CD14-positive monocyte (primary cell): ENCODE measurements at places on chromosomes 3 and 15.
A peak's percentile ranks its signal among the peaks of the same experiment; 100 is the strongest.

GRCh38 chr3:42665050-42665878, 11.8 kb downstream of the ZBTB47 start:
- H3K27me3 ChIP-seq = no peaks in the 10 kb centered on the region
- H3K36me3 ChIP-seq = peaks cover 27% of the 10 kb centered on the region
- no peak for DNase-seq
- no peak overlapping the region for H3K4me3 ChIP-seq

GRCh38 chr15:81002009-81002330, 1.2 kb downstream of the TLNRD1 start:
- H3K36me3 ChIP-seq = peaks cover 7% of the 10 kb centered on the region
- H3K4me1 ChIP-seq = peaks cover 17% of the 10 kb centered on the region
- no peak for DNase-seq

DNA sequence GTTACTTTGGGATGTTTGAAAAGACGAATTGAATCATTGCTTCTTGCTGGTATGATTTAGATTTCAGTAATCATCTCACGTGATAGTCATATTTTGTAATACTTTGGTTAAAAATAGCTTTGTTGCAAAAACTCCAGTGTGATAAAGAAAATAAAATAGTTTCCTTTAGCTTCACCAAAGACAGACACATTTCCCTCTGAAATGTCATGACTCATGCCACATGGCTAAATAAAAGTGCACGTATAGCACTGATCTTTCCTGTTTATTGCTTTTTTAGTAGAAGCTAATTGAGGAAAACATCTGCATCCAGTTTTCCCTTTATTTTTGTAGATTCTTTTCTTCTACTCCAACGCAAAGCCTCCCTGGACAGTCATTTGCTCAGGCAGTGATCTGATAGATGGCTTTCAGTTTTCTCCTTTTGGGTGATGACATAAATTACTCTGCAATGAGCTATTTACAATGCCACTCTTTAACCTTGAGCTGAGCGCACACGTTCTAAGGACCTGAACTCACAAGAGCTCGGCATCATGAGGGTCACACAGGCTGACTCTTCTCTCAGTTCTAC, 84.9 kb downstream of the ARNT2 start:
- H3K36me3 ChIP-seq = no peaks in the 10 kb centered on the region
- H3K4me3 ChIP-seq = peak overlapping the region; percentile 44
- peak; percentile 42 for DNase-seq

DNA sequence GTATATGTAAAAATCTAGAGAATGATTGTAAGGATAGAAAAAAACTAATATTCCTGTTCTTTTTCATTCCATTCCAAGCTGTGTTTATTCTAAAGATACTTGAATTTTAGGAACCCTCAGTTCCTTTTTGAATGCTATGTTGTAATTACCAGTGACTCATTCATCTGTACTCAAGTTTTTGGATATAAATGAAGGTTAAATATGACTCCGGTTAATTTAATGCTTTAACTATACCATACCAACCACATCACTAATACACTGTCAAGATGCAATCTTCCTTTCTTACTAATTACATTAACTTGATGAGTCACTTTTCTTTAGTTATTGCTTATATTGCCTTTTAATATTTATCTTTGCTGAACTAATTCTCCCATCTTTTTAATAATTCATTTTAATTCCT, 68.8 kb upstream of the ZNF148 start:
- H3K27ac ChIP-seq = no peak overlapping the region
- no peaks in the 10 kb centered on the region for H3K4me1 ChIP-seq
- H3K27me3 ChIP-seq = no peaks in the 10 kb centered on the region
- H3K4me3 ChIP-seq = no peak overlapping the region

- H3K36me3 ChIP-seq = peaks cover 75% of the 10 kb centered on the region
- H3K4me3 ChIP-seq = no peak overlapping the region
- DNase-seq = peak; percentile 34
- H3K27ac ChIP-seq = no peak overlapping the region
- H3K4me1 ChIP-seq = peaks cover 8% of the 10 kb centered on the region
Observed at GRCh38 chr3:186259612-186260383, 102.2 kb downstream of the DGKG start.

DNA sequence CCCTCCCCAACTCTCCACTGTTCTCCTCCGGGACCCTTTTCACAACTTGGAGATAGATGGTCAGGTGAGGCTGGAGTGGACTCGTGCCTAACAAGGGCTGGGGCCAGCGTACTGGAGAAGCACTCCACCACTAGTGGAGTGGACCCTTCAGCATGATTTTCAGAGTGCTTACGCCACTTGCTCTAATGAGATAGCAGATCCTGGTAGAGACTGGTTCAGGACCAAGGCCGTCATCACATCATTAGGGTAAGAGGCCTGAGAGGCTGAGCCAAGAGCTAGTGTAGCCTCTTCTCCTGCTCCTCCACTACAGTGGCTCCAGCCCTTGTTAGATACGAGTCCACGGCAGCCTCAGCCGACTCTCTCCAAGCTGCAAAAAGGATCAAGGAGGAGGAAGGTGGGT, 66.9 kb upstream of the NTRK3 start:
- no peak for DNase-seq
- no peak overlapping the region for H3K27ac ChIP-seq
- no peaks in the 10 kb centered on the region for H3K27me3 ChIP-seq
- no peak overlapping the region for H3K4me3 ChIP-seq
- no peaks in the 10 kb centered on the region for H3K36me3 ChIP-seq

DNA sequence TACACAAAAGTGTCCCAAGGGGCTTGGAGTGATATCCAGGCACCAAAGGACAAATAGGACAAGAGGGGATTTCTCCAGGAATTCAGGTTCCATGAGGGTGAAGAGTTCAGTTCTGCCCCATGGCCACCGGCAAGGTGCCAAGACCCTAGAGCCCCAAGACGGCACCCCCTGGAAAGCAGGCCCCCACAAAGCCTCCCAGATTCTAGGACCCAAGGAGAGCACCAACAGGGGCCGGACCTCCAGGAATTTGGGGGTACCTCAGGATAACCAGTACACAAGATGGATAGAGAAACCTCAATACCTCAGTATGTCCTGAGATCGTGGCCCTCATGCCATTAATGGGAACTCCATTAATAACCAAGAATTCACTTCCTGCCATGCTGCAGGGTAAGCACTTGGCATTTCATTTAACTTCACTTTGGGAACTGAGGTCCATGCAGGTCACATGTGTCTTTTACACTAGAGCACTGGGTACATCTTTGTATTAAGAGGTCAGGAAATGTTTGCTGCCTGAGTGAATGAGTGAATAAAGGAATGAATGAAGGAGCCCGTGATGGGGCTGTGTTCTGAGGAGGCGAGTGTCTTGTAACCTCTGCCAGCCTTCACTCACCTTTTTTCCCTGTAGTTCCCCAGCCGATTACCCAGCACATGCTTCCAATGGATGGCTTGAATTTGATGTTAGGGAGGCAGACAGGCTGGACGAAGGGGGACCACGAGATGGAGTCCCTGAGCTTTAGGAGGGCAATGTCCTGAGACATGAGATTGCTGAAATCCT, 15.5 kb upstream of the PRSS50 start:
- no peak overlapping the region for H3K27ac ChIP-seq
- H3K36me3 ChIP-seq = no peaks in the 10 kb centered on the region
- DNase-seq = no peak

DNA sequence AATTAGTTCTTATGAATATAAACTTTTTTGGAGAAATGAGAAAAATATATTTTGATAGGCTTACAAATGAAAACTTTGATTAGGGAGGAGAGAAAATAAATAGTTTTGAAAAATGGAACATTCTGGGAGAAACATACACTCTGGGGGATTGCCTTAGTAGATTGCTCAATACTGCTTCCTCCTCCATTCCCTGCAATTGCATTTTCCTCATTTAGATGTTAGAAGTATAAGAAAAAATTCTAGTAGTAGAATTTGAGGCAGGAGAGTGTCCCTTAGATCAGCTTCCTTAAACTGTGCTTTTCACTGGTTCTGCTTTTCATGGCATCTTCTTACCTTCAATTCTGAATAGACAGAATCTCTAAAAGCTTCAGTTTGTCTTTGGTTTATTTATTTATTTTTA, 46.2 kb upstream of the CTDSPL2 start:
- H3K4me1 ChIP-seq = peaks cover 11% of the 10 kb centered on the region
- no peaks in the 10 kb centered on the region for H3K27me3 ChIP-seq
- H3K27ac ChIP-seq = no peak overlapping the region
- no peak overlapping the region for H3K4me3 ChIP-seq
- peaks cover 6% of the 10 kb centered on the region for H3K36me3 ChIP-seq

DNA sequence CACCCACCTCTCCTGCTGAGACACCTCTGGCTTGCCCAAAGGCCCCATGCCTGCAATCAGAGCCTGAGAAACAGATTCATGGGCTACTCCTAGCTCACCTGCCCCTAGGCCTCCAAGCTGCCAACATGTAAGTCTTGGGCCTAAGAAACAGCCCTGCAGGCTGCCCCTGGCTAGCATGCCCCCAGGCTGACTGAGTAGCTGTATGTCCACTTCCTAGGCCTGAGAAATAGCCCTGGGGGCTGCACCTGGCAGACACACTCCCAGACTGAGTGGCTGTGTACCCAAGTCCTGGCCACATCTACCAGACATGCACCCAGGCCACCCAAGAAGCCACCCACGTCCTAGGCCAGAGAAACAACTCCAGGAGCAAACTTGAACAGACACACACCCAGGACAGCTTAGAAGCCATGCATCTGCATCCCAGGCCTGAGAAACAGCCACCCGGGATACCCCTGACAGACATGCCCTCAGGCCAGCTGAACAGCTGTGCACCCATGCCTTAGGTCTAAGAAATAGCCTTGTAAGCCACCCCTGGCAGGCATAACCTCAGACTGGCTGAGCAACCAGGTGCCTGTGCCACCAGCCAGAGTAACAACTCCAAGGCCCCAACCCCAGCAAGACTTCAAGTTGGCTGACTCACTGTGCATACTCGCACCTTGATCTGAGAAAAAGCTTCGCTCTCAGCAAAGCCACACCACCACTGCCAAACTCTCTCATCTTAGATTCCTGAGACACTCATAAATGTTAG, 12.0 kb upstream of the NRG4 start:
- no peaks in the 10 kb centered on the region for H3K27me3 ChIP-seq
- no peak for DNase-seq
- no peaks in the 10 kb centered on the region for H3K4me1 ChIP-seq
- no peak overlapping the region for H3K4me3 ChIP-seq
- no peak overlapping the region for H3K27ac ChIP-seq

GRCh38 chr3:193997228-193998122, 138.5 kb upstream of the HES1 start:
- H3K27ac ChIP-seq = no peak overlapping the region
- no peaks in the 10 kb centered on the region for H3K27me3 ChIP-seq
- H3K4me1 ChIP-seq = peaks cover 10% of the 10 kb centered on the region
- no peak for DNase-seq
- H3K4me3 ChIP-seq = no peak overlapping the region

DNA sequence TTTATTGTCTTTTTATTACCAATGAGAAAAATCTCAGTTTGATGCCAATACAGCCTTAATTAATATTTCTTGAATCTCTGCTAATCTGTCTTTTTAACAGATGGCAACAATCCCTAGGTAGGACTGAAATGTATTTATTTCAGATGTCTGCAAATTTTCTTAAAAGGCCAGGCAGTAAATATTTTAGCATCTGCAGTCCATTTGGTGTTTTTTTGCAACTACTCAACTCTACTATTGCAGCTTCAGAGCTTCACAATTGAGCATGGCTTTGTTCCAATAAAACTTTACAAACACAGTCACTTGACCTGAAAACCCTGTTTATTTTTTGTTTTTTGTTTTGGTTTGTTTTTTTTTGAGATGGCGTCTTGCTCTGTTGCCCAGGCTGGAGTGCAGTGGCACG, 82.7 kb downstream of the RARB start:
- no peaks in the 10 kb centered on the region for H3K27me3 ChIP-seq
- no peaks in the 10 kb centered on the region for H3K36me3 ChIP-seq
- H3K27ac ChIP-seq = no peak overlapping the region
- DNase-seq = no peak
- no peaks in the 10 kb centered on the region for H3K4me1 ChIP-seq
